Hematopoietic multipotent progenitor cell treated with erythropoietin and hydrocortisone succinate and interleukin-3 and kit ligand, for 8 days (in vitro differentiated cells): ENCODE measurements at places on chromosomes 7 and 10.

- DNase-seq = no peak
Observed at GRCh38 chr10:45509491-45509890, 135.5 kb downstream of the ALOX5 start.

DNA sequence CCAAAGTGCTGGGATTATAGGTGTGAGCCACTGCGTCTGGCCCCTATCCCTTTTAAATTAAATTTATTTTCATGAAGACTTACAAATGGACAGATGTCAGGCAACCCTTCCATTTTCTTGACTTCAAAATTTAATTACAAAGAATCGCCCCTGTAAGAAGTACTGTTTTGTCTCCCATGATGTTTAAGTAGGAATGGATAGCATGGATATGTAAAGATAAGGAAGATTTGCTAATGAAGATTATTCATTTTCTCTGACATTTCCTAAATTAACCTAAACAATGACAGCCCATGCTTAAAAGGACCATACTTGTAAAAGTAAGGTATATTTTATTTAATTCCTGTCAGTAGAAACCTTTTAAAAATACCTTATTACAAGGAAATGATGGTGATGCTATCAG lies 552.9 kb downstream of the GFRA1 start:
- DNase-seq = no peak

GRCh38 chr7:90597563-90598253 lies 1.6 kb downstream of the CDK14 start:
- DNase-seq = no peak

GRCh38 chr10:128042131-128042610 lies 84.1 kb downstream of the MKI67 start:
- DNase-seq = no peak

GRCh38 chr10:31124852-31125251 lies 93.2 kb upstream of the ZNF438 start:
- no peak for DNase-seq

DNA sequence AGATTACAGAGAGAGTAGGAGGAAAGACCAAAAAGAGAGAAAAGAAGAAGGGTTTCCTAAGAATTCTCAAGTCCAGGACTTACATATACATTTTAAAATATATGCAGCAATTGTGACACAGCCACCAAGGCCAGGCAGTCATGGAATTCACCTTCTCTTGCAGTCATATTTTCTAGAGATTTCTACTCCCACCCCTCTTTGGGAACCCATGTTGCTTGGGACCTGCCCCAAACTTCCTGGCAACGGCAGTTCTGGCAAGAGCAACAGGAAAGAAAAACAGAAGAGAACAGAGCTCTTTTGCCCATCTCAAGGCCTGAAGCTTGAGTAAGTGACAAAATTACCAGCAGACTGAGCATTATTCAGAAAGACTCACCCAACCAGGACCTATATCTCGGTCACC lies 128.3 kb upstream of the ASAH2 start:
- no peak for DNase-seq

DNA sequence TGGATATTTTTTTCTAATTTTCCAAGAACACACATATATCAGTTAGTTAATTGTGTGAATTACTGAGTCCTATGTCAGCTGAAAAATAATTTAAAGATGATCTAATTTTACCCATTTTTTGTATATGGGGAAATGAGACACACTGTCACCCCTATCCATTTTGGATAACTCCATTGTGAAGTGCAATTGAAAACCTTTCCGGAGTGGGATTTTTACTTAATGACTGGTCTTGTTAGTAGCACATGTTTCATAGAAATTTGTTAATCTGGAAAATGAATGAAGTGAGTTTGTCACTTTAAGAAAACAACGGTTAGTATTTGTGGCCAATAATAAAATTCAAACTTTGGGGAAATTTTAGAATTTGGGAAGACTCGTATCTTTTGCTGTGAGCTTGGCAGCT lies 2.0 kb downstream of the GARS1 start:
- no peak for DNase-seq

GRCh38 chr10:97849103-97849686 lies 448 bp upstream of the GOLGA7B start:
- no peak for DNase-seq

GRCh38 chr7:105224884-105225651 lies 163.7 kb downstream of the SRPK2 start:
- peak; percentile 55 for DNase-seq

- no peak for DNase-seq
Observed at GRCh38 chr10:92970301-92971070, 90.1 kb upstream of the CYP26C1 start.

GRCh38 chr10:93850031-93851015 lies 43.5 kb upstream of the SLC35G1 start:
- DNase-seq = no peak

DNA sequence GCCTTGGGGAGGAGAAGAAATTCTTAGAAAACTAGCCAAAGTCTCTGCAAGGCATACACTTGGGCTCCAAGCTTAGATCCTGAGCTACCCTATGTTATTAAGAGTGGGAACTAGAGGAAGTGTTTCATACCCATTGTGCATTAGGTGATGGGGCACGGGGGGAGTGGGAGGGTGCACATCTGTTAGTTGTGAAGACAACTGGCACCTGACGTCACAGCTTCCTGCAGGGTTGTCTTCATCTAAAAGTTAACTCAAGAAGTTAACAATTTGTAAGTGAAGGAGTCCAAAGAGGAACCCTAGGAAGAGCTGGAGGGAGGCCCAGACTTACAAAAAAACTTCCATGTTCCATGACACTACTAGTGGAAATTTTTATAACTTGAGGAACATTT lies 158.1 kb downstream of the ADRA2A start:
- no peak for DNase-seq
